Right kidney (tissue), 9 donors: ENCODE measurements at places on chromosomes 11 and 22.

DNA sequence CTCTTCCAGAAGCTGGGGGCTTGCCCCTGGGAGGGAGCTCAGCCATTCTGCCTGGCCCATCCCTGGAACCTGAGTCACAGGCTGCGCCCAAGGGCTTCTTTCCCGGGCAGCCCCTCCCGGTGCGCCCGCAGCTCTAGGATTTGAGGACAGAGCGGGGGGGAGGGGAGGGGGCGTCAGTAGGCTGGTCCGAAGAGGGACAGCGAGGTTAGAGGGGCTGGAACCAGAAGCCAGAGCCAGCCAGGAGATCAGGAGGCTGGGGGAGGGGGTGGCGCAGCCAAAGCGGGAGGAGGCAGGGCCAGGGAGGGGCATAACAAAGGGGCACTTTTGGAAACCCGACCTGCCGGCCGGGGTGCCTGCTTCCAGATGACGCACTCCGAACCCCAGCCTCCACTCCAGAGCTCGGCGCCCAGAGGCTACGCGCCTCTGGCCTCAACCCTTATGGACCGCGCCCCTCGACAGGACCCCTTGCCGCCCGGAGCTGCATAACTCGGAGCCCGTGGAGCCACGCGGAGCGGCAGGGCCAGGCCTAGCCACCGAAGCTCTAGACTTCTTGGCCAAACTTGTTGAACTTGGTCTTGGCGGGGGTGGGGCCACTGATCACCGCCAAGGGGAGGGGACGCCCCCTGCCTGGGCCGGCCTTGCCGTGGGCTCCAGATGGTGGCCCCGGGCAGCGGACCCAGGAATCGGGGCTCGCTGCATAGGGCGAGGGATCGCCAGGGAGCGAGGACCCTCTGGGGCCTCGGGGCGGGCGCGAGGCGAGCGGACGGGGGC, 744 bp downstream of the PACSIN3 start:
- DNase-seq = peak; percentile 87

- no peak for DNase-seq
These were observed 24.6 kb upstream of the ACER3 start for GRCh38 chr11:76835928-76836612.

DNA sequence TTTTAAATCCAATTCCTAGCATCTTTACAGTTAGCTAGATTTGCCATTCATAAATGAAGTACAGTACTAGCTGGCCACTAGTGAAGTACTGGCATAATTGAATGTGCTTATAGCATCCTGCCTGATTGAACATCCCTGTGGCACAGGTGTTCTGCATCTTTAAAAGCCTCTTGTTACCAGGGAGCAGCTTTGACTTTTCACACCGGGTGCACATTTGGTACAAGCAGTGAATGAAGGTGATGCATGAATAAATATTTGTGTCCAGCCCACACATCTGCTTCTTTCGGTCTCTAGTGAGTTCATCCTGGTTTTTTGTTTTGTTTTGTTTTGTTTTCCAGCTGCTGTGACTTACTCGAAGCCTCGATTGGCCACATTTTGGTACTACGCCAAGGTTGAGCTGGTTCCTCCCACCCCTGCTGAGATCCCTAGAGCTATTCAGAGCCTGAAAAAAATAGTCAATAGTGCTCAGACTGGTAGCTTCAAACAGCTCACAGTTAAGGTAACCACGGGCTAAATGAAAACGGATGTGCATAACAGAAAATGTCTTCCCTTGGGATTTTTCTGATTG, 5.3 kb downstream of the ATP5MG start:
- no peak for DNase-seq

DNA sequence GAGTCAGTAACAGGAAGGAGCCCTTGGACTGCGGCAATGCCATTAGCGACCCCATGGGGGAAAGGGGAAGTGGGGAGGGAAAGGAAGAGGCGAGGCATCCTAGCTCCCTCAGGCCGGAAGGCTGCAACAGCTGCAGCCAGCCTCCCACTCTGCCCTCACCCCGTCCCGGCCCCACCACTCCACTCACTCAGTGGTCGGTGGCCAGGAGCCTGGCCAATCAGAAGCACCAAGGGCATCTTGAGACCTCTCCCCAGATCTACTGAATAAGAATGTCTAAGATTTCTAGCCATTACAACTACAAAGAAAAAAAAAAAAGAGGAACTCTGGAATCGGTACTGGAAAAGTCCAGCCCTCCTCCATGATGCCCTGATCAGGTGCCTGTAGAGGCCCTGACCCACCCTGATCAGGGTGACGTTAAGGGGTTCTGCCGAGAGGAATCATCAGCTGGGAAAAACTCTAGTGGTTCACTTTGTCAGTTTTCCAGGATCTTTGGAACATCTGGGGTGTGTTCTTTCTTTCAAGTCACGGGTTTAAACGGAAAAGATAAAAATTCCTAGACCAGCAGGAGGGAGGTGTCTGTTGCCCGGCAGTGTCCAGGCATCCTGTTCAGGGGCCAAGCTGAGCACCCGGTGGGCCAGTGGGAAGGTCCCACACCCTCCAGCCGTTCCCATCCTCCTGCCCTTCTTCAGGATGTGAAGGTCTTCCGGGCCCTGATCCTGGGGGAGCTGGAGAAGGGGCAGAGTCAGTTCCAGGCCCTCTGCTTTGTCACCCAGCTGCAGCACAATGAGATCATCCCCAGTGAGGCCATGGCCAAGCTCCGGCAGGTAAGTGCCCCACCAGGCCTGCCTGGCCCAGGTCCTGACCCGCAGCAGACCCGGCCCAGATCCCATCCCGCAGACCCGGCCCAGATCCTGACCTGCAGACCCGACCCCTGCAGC, 14.4 kb downstream of the OAF start:
- DNase-seq = no peak

DNA sequence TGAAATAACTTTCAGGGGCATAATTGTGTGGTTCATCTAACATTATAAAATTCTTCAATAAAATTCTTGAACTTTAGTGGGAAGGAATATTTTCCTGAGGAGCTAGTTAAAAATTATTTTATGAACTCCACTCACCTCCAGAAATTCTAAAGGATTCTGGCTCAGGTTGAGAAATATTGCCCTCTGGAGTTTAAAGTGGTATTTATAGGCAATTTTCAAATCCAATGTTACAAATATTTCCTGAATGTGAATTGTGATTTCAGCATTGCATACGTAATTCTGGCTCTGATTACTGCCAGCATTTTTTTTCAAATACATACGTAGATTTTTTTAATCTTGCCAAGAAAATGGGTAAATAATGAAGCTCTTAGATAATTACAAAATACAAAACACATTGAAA, 598.2 kb upstream of the ANO3 start:
- no peak for DNase-seq

GRCh38 chr11:94018721-94019120, 2.4 kb upstream of the HEPHL1 start:
- no peak for DNase-seq

GRCh38 chr11:660681-661444, 23.8 kb downstream of the DRD4 start:
- no peak for DNase-seq

- DNase-seq = no peak
These were observed 2.3 kb downstream of the ATM start for GRCh38 chr11:108224911-108225786.

DNA sequence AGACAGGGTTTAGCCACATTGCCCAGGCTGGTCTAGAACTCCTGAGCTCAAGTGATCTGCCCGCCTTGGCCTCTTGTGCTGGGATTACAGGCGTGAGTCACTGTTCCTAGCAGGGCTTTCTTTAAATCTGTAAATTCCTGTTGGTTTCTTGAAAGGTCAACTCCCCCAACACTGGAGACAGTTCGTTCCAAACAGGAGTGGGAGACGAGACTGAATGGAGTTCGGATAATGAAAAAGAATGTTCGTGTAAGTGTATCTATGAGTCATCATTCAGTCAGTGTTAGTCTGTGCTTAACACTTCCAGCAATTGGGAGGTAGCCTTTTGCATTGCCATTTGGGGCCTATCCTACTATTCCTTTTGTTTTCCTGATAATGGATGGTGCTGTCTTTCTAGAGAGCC, 10.0 kb upstream of the BACE1-AS start:
- DNase-seq = no peak

DNA sequence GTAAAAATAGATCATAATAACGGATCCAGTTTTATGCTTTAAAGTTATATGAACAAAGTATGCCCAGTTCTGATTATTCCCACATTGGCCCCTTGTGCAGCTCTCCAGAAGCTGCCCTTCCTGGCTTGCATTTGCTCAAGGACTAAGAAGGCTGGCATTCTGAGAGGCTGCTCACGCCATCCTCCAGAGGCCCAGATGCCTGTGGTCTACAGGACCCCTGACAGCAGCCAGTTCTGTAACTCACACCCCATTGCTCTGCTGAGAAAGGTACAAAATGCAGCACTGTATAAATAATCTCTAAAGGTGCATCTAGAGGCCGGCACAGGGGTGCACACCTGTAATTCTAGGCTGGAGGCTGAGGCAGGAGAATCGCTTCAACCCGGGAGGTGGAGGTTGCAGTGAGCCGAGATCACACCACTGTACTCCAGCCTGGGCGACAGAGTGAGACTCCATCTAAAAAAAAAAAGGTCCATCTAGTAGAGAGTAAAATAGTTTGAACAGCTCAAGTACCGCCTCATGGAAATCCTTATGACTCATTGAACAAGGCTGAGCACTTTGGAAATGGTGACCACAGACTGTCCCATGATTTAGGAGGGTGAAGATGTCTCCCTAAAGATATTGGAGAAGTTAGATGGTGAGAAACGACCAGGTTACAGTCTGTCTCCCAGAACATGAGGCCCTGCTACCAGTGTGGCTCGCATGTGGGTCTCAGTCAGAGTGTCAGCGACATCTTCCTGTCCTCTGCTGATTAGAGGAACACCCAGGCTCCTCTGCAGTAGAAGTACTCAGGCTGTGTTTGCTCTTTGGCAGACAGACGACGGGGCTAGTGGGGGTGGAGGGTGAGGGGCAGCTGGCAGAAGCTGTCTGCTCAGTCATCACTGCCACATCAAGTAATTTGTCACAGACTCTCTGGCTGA, 56.3 kb downstream of the KREMEN1 start:
- no peak for DNase-seq

DNA sequence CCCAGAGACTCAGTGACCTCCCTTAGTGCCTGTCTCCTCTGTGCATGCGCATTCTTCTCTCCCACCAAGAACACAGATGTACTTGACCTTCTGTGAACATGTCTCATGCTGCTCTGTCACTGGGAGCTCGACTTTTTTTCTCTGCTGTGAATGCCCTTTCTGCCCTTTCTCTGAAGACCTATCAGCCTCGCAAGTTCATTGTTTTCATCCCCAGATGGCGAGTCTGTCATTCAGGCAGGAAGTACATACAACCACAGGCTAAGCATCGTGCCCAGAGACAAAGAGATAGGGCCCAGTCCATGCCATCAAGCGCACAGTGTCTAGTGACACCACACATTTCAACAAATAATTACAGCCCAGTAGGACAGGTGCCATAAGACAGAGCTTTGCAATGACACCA, 50.4 kb upstream of the RAB1B start:
- no peak for DNase-seq

DNA sequence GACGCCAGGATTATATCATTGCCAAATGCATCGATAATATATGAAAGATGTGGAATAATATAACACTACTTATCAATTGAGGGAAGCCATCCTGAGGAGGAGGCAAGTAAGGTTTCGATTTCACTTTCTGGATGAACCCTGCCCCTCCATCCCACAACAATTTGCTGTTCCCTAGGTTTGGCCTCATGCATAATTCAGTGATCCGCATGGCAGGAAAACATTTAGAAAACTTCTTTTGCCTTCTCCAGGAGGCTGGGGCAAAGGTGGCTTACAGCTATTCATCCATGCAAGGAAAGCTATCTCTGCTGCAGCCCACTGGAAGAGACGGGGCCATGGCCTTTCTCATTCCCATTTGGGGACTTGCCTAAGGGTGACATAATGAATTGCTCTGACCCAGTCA, 489.4 kb upstream of the CADM1 start:
- no peak for DNase-seq

DNA sequence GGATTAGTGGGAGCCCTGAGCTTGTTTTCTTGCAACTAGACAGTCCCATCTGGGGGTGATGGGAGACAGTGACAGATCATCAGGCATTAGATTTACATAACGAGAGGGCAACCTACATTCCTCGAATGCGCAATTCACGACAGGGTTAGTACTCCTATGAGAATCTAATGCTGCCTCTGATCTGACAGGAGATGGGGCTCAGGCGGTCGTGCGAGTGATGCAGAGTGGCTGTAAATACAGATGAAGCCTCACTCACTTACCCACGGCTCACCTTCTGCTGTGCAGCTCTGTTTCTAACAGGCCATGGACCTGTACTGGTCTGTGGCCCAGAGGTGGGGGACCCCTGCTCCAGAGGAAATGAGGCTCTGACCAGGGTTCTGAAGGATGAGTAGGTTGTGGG, 125.5 kb downstream of the FBXO7 start:
- DNase-seq = no peak

- no peak for DNase-seq
These were observed 451.3 kb downstream of the OPCML start for GRCh38 chr11:133081020-133081419.

- no peak for DNase-seq
These were observed 26.2 kb upstream of the CRKL start for GRCh38 chr22:20890975-20891374.

- DNase-seq = peak; percentile 74
These were observed 563 bp downstream of the BID start for GRCh38 chr22:17773606-17774205.

DNA sequence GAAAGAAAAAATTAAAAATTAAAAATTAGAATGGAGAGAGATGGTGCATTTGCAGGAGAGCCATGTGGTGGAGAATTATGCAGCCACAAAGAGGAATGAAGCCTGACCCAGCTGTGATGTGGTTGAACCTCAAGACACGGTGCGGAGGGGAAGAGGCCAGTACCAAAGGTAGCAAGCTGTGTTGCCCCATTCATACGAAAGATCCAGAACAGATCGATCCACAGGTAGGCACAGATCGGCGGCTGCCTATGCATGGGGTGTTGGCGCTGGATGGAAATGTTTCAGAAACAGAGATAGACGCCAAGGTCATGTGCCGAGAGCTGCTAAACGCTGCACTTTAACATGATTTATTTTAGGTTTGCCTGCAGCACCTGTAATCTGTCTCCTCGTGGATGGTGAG, 992.3 kb downstream of the BRD1 start:
- no peak for DNase-seq

DNA sequence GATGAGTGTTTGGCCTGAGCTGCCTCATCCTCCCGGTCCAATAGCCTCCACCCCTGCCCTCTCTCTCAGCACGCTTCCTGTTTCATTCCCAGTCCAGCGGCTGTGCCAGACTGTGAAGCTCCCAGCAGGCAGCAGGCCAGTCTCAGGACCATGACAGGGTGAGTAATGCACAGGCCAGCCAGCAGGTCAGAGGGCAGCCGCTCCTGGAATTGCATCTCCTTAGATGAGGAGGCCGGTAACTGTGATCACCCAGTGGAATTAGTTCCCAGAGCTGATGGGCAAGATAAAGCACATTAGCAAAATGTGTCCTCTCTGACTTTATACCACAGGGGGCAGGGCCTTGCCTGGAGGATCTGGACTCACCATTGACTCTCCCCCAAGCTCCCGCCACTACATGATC, 251.2 kb downstream of the ETS1 start:
- no peak for DNase-seq

GRCh38 chr22:36211237-36211861, 9.7 kb upstream of the APOL4 start:
- DNase-seq = no peak
